ENCODE measurements at places on chromosomes 6 and 20.

- peak; percentile 31 for DNase-seq
These were observed 47.9 kb upstream of the ARID1B start for GRCh38 chr6:156729248-156729647.

DNA sequence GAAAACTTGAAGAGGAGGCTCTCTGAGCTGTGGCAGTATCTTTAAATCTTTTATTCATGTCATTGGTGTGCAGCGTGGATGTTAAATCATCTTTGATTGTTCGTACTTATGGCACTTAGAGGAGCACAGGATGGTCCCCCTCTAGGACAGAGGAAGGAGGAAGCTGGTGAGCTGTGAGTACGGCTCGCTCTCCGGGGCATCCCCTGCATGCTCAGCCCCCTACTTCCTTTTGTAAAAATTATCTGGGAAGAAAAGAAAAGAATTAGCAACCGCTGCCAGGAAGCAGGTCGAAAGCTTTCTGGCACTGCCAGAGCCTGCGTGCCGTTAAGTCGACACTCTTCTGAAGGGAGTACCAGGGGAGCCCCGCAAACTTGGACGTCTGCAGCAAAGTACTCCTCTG is 158.5 kb downstream of the SYNDIG1 start:
- DNase-seq = no peak

DNA sequence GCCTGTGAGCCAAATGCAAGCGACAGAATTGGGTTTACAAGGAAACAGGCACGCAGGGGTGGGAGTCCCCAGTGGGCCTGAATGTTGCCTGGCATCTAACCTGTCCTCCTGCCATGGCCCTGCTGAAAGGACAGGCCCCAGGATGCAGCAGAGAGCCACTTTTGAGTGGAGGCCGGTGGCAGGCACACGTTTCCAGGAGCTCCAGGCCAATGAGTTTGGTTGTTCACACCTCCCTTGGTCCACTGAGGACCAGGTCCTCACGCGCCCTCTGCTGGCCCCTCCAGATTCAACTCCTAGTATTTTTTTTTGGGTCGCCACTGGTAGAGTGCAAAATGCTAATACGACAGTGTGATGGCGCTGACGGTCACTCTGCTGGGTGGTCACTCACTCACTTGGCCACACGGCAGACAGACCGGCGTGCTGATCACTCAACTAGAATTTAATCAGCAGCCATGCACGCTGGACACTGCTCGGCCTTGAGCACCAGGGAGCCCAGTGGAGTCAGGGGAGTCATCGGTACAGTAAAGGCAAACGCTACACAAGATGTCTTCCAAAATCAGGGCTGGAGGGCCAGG is 81.7 kb upstream of the NFATC2 start:
- peak; percentile 13 for DNase-seq

DNA sequence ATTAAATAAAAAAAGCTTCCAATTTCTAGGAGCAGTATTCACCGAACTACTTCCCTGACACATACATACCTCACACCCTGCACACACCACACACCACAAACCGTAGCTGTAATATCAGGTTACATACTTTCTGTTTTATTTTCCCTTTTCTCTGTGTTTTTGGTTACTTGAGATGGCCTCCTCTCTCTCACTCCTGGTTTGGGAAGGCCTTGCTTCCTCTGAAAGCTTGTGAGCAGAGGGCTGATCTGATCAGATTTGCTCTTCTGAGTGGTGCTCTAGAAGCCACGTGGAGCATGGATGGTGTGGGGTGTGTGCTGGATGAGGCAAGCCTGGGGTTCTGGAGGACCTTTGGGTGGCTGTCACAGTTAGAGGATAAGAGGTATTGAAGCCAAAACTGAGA is 20.9 kb downstream of the UTRN start:
- no peak for DNase-seq

- DNase-seq = no peak
These were observed 132.5 kb downstream of the UTRN start for GRCh38 chr6:144417681-144418080.

- no peak for DNase-seq
These were observed 229.5 kb downstream of the ERMARD start for GRCh38 chr6:169980826-169981450.

- no peak for DNase-seq
These were observed 9.6 kb upstream of the SF3B5 start for GRCh38 chr6:144104898-144105487.

GRCh38 chr6:109626311-109626710 is 64.7 kb downstream of the AK9 start:
- no peak for DNase-seq

GRCh38 chr20:63742381-63743024 is 2.9 kb downstream of the SLC2A4RG start:
- DNase-seq = no peak

- no peak for DNase-seq
These were observed 32.1 kb upstream of the ID4 start for GRCh38 chr6:19805129-19805481.

DNA sequence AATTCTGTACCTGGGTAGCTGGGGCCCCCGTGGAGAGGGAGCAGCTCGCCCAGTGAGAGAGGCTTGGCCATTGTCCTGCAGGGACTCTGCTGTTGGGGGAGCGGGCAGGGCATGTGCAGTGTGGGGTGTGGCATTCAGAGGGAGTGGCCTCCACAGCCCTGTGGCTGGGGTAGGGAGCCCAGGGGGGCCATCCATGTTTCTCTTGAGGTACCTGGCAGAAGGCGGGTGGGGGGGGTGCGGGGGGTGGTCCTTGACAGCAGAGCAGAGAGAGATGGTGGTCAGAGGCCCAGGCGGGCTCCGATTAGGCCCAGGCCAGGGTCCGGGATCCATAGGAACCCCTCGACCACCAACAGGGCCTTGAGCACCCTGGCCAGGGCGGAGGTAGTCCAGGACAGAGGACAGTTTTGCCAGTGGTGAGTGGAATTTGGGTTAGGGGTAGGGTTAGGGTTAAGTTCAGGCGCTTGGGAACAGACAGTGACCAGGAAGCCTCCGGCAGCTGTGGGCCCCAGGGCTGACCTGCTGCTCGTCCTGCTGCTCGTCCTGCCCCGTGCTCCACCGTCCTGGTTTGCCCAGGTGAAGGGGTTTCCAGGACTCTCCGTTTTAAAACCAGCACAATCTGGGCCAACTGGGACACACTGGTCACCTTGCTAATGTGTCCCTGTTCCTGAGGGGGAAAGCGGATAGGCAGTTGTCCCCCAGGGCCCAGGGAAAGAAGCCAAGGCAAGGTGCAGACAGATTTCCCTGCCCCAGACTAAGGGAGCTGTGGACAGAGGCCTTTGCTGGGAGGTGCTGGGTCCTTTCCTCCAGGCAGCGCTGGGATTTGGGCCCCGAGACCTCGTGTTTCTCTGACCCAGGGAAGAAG is 24.8 kb upstream of the MYT1 start:
- no peak for DNase-seq

GRCh38 chr6:76818451-76818850 is 644.8 kb downstream of the HTR1B start:
- DNase-seq = no peak

- no peak for DNase-seq
These were observed 38.1 kb downstream of the TBPL1 start for GRCh38 chr6:133991096-133991593.

- no peak for DNase-seq
These were observed 13.6 kb upstream of the HLA-C start for GRCh38 chr6:31285486-31285885.

- no peak for DNase-seq
These were observed 568.9 kb upstream of the CITED2 start for GRCh38 chr6:139943391-139943790.

- no peak for DNase-seq
These were observed 31.1 kb downstream of the OSBPL2 start for GRCh38 chr20:62269378-62269777.

GRCh38 chr20:56750430-56750829 is 121.3 kb downstream of the TFAP2C start:
- no peak for DNase-seq

GRCh38 chr6:53154794-53155193 is 6.2 kb upstream of the GCM1 start:
- no peak for DNase-seq

DNA sequence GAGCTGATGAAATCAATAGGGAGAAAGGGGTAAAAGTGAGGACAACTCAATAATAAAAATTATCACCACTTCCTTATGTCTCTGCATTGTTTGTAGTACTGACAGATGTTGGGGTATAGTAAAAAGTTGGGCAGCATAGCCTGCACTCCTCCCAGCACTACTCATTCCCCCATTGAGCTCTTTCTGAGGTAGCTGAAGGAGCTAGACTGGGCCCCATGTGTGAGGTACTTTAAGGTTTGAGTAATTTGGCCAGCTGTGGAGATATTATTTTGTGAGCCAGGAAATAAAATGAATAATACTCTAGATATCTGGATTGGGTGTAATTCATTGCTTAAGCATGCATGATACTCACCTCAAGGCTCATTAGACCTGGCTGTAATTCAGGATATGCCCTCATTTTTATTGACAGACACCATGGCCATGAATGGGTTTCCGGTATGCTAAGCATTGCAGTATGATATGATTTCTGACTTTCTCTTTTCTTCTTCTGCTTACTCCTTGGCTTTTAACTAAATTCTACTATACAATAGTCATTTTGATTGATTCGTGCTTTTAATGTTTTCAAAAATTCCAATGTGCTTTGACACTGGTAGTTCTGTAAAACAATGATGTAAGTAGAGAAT is 283.9 kb upstream of the RIMS1 start:
- DNase-seq = no peak

GRCh38 chr20:59446376-59446775 is 146.0 kb downstream of the EDN3 start:
- no peak for DNase-seq

GRCh38 chr20:49282584-49283171 is 4.8 kb upstream of the ZNFX1 start:
- DNase-seq = no peak

GRCh38 chr6:169253337-169254238 is at the start of gene THBS2:
Gene THBS2 (minus strand): TSS chr6:169253846. CDS start chr6:169250784, 3,062 bp downstream.
- no peak for DNase-seq

- DNase-seq = no peak
These were observed 223.0 kb upstream of the SYNCRIP start for GRCh38 chr6:85865420-85866369.

GRCh38 chr6:93327857-93328256 is 91.5 kb downstream of the EPHA7 start:
- DNase-seq = no peak

- peak; percentile 71 for DNase-seq
These were observed 51.9 kb upstream of the MRPS10 start for GRCh38 chr6:42269553-42269952.

GRCh38 chr6:51531623-51532022 is 555.8 kb downstream of the PKHD1 start:
- no peak for DNase-seq

DNA sequence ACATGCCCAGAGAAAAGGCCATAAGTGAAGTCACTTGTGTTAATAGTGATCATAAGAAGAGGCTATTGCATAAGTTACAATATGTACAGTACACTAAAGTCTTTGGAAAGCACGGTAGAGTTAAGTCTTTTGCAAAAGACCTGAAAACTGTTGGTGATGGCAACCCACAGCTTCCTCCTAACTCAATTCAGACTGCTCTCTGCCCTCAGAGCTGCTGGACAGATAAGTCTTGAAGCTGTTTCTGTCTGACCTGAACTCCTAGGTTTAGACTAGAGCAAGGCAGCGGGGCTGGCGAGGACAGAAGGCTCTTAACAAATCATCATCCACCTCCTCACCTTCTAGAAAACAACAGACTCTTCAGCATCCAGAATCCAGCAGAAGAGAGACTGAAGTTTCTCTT is 125.4 kb downstream of the CD24 start:
- DNase-seq = no peak

DNA sequence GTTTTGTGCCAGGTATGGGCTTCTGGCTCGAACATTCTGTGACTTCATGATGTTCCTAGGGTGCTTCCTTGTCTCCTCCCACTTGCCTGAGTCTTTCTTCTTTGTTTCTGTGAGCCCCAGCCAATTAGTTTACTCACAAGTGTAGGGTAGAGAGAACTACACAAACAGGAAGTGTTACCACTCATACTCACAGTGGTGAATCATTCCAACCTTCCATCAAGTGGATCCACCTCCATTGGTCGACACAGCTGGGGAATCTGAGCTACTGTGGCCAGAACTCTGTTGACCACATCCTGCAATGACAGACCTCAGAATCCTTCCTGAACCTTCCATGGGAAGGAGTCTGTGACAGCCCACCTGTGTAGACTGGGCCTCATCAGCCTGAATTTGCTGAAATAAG is 76.8 kb downstream of the UNC5CL start:
- no peak for DNase-seq

- DNase-seq = no peak
These were observed 35.9 kb upstream of the FAM135A start for GRCh38 chr6:70377372-70377771.

- DNase-seq = no peak
These were observed 179.1 kb downstream of the SYNE1 start for GRCh38 chr6:152457949-152458624.

DNA sequence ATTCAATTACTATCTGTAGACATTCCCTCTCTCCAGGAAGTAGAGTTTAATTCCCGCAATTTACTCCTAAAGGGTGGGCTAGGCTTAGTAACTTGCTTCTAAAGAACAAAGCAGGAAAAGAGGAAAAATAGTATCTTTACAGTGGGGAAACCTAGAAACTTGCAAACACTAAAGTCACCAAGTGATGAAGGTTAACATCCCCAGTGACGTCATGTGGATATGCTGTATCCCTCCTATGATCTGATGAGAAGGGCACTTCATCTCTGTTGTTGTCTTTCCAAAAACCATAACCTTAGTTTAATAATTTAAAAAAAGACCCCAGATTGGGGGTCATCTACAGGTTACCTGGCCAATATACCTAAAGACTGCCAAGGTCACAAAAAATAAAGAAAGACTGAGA is 17.3 kb downstream of the SLC22A16 start:
- DNase-seq = no peak

DNA sequence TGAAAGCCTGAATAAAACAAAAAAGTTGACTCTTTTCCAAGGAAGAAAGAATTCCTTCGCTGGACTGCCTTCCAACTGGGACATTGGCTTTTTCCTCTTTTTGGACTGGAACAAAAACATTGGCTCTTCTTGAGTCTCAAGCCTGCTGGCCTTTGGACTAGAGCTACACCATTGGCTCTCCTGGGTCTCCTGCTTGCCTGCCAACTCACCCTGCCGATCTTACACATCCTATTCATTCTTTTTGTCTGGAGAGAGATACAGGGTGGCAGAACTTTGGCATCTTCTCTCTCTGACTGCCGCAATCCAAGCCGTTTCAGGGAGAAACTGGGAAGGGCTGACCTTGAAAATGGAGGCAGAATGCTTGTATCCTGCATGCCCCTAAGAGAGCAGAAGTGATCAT is 20.2 kb downstream of the DDO start:
- no peak for DNase-seq

GRCh38 chr6:134020543-134020942 is 31.9 kb downstream of the SLC2A12 start:
- no peak for DNase-seq

- no peak for DNase-seq
These were observed 87.9 kb upstream of the PRND start for GRCh38 chr20:4633780-4634179.

All from T-helper 2 cell (primary cell).